ENCODE measurements at places on chromosomes 12 and 14. TPM values are rescaled to one million over a fixed set of nuclear protein-coding genes. Genes with fewer than 3 reads are reported as not detected.

DLGAP5 gene
- total RNA-seq, result 1.9 TPM

GRCh38 chr14:51430633-51431032, 190.6 kb downstream of the TMX1 start:
- DNase-seq, result no peak
- H3K27ac ChIP-seq, result no peak overlapping the region
- no peaks in the 10 kb centered on the region for H3K4me1 ChIP-seq
- H3K4me3 ChIP-seq, result no peak overlapping the region

TESPA1 gene
- 53.5 TPM for total RNA-seq

DNA sequence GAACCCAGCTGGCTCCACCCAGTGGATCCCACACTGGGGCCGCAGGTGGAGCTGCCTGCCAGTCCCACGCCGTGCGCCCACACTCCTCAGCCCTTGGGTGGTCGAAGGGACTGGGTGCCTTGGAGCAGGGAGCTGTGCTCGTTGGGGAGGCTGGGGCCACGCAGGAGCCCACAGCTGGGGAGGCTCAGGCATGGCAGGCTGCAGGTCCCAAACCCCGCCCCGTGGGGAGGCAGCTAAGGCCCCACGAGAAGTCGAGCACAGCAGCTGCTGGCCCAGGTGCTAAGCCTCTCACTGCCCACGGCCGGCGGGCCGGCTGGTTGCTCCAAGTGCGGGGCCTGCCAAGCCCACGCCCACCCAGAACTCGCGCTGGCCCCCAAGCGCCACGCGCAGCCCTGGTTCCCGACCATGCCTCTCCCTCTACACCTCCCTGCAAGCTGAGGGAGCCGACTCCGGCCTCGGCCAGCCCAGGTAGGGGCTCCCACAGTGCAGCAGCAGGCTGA, 56.2 kb downstream of the ANO2 start:
- no peak overlapping the region for H3K4me3 ChIP-seq
- peaks cover 2% of the 10 kb centered on the region for H3K27me3 ChIP-seq
- DNase-seq, result no peak
- H3K27ac ChIP-seq, result no peak overlapping the region
- H3K36me3 ChIP-seq, result no peaks in the 10 kb centered on the region

DNA sequence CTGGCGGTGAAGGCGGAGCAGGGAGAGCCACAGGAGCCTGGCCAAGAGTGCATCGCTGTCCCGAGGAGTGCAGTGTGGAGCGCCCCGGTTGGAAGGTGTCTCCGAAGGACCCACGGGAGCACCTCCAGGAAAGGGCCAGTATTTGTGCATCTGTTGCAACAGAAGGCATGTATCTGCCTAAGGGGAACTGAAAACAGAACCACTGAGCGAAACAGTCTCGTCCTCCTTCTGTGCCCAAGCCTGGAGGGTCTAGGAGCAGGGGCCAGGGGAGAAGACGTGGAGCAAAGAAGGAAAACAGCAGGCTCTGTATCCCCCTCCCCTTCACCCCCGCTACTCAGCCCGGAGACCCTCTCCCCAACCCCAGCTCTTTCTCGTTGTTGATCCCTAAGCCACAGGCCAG, 5.3 kb upstream of the LRRC10 start:
- no peak overlapping the region for H3K4me3 ChIP-seq
- H3K27ac ChIP-seq, result no peak overlapping the region
- no peaks in the 10 kb centered on the region for H3K4me1 ChIP-seq
- H3K27me3 ChIP-seq, result no peaks in the 10 kb centered on the region

DNA sequence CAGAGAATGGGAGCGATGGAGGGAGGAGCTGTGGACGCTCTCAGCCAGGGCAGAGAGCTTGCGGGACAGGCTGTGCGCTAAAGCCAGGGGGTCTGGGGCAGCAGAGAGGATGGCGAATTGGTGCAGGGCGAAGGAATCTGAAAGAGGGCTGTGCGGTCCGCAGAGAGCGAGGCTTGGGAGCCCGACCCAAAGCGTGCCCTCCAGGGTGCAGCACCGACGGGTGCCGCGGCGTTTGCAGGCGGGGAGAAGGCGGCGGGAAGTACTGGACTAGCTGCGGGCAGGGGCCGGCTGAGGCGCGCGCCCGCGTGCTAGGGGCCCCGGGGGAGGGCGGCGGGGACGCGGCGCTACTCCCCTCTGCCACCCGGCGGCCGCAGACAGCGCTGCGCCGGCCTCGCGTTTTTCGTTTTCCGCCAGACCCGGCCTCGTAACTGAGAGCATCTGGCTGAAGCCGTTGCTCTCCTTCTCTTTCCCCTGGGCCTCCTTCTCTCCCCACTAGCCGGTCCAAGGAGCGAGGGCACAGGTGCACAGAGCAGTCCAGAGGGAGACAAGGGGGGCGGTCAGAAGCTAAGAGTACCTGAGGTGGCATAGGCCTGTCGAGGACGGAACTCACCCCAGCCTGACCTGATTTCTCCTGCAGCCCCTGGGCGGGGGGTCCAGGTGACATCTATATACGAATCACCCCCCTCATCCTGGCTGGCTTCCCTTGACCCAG, 24.9 kb downstream of the SLC6A12 start:
- peaks cover 18% of the 10 kb centered on the region for H3K4me1 ChIP-seq
- H3K36me3 ChIP-seq, result no peaks in the 10 kb centered on the region
- H3K27me3 ChIP-seq, result peaks cover 4% of the 10 kb centered on the region
- no peak overlapping the region for H3K27ac ChIP-seq
- H3K4me3 ChIP-seq, result no peak overlapping the region

BRF1 gene
- total RNA-seq, result 87.4 TPM

SLC7A7 gene
- 16.8 TPM for total RNA-seq

DNA sequence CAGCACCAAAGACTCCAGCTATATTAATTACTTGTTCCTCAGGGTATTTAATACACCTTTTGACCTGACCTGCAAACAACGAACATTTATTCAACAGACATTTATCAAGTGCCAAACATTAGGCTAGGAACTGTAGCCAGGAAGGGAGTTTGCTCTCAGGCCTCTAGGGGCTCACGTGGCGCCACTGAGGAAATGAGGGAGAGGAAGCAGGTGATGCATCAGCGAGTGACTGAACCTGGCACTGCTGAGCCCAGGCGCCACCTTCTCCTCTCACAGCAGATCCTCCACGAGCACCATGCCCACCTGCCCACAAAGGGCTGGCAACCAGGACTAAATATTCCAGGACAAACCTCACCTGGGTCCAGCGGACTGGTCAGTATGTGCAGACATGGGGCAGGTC, 50.2 kb downstream of the SETD3 start:
- no peak overlapping the region for H3K27ac ChIP-seq
- no peak overlapping the region for H3K4me3 ChIP-seq
- DNase-seq, result peak; percentile 33
- H3K27me3 ChIP-seq, result no peaks in the 10 kb centered on the region
- H3K4me1 ChIP-seq, result peaks cover 14% of the 10 kb centered on the region

DNA sequence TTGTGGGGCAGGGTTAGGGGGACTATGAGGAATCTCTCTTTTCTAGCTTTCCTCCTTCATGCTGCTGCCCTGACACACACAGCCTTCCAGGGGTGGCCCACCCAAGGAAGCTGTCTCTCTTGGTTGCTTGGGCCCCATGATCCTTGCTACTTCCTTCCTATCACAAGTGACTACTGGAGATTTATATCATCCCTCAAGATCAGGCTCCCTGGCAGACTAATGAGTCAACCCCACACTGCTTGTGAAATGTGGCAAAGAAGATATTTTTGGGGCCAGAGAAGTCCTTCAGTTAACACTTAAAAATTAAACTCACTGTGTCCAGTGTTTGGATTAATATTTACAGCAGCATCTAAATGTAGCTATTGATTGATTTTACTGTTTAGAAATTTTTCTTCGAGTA, 1.5 kb downstream of the OR4E1 start:
- no peak overlapping the region for H3K4me3 ChIP-seq
- H3K27me3 ChIP-seq, result peaks cover 6% of the 10 kb centered on the region
- no peak for DNase-seq
- no peaks in the 10 kb centered on the region for H3K4me1 ChIP-seq
- no peak overlapping the region for H3K27ac ChIP-seq

GRCh38 chr12:45309836-45310626, 94.1 kb downstream of the ANO6 start:
- no peak overlapping the region for H3K4me3 ChIP-seq
- H3K36me3 ChIP-seq, result peaks cover 3% of the 10 kb centered on the region
- H3K27ac ChIP-seq, result no peak overlapping the region
- H3K27me3 ChIP-seq, result no peaks in the 10 kb centered on the region
- no peaks in the 10 kb centered on the region for H3K4me1 ChIP-seq

DNA sequence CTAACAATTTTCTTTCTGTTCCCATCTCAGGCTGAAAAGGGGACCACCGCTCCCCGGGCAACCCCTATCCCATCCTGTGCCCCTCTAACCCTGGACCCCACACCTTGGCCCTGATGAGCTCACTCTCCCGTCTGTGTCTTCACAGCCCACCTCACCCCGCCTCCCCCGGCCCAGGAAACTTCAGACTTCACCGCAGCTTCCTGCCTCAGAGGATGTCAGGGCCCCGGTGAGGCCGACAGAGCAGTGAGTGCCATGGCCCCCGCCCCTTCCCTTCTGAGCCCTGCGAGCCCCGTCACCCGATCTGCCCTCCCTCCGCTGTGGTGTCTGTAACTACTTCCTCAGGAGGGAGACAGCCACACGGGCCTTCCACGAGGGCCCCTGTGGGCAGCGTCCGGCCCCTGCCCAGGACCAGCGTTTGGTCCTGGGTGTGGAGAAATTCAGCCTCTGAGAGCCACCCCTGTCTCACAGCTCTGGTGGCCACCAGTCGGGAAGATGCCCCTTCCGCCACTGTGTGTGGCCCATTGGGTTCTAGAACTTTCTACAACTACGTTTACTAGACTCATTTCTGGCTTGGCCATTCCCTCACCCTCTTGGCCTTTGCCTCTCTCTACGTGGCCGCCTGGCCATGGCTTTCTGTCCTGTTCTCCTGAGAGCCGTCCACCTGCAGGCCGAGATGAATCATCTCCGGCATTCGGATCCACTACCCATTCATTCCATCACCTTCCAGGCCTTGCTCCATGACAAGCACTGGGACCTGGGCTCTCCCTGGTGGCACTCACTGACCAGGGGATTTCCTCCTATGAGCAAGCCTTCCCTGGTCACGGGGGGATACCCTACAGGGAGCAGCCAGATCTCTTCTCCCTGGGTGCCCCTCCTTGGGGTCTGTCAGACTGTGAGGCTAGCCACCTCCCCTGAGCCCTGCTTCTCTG, 3.4 kb downstream of the RHOF start:
- peak; percentile 97 for DNase-seq
- peaks cover 90% of the 10 kb centered on the region for H3K4me1 ChIP-seq
- no peaks in the 10 kb centered on the region for H3K27me3 ChIP-seq
- peak overlapping the region; percentile 48 for H3K4me3 ChIP-seq

DNA sequence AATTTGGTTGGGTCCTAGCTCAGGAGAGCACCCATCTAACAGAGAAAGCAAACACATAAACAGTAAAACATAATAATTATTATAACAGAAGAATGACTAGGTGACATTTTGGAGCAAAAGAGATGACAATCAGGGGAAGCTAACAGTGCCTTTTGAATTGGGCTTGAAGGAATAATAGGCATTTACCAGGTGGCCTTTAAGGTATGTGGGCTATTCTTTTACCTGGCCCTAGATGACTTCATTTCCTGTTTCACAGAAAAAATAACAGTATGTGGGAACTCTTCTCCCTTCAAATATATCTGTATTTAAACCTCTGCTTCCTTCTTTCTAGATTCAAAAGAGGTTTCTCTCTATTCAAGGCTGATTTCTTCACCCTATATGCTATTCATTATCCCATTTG, 3.8 kb downstream of the IRAK4 start:
- no peaks in the 10 kb centered on the region for H3K27me3 ChIP-seq
- no peak overlapping the region for H3K4me3 ChIP-seq
- no peak for DNase-seq

POTEG gene
- not detected for total RNA-seq

DNA sequence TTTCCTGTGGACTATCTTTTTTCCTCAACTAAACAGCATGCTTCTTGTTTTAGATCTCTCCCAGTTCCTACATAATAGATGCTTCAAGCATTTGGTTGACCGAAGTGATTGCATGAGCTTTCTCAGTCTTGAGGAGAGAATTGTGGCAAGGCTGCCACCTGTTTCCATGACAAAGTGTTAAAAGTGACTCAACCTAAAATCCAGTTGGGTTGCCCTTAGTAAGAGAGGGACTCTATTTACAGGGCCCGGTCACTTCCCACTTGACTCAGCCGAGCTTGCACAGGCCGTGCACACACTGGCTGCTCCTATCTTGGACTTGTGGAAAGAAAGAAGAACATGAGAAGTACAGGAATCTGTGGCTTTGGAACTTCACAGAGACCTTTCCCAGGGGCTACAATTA, 2.1 kb upstream of the B4GALNT3 start:
- no peak for DNase-seq
- H3K4me3 ChIP-seq, result no peak overlapping the region
- peaks cover 14% of the 10 kb centered on the region for H3K4me1 ChIP-seq
- peaks cover 10% of the 10 kb centered on the region for H3K27me3 ChIP-seq
- H3K36me3 ChIP-seq, result no peaks in the 10 kb centered on the region

DNA sequence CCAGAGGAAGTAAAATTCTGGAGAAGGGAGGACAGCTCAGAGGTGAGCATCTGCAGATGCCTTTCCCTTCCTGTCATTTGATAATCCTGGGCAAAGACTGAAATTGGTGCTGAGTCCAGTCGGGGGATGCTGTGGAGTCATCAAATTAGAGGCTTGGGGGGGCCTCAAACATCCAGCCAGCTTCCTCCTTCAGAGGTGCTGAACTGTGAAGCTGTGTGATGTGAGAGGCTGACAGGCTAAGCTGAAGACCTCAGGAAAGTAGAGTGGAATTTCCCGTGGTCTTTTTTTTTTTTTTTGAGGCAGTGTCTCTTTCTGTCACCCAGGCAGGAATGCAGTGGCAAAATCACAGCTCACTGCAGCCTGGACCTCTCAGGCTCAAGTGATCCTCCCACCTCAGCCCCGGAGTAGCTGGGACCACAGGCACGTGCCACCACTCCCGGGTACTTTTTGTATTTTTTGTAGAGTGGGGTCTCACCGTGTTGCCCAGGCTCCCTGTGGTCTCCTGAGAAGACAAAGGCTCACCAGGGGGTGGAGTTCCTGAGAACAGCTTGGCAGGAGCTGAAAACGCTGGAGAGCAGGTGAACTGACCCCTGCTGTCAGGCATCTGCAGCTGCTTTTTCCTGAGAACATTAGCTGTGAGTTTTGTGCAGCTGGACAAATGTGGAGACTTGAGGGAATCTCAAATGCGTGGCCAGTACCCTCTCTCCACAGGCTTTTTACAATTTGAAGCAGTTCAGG, 6.1 kb upstream of the TCL1B start:
- H3K4me1 ChIP-seq, result no peaks in the 10 kb centered on the region
- no peak for DNase-seq
- H3K4me3 ChIP-seq, result no peak overlapping the region
- H3K27ac ChIP-seq, result no peak overlapping the region
- H3K27me3 ChIP-seq, result no peaks in the 10 kb centered on the region
- H3K36me3 ChIP-seq, result no peaks in the 10 kb centered on the region

Measured in natural killer cell (primary cell).